A172 (cell line): ENCODE measurements at places on chromosomes 7 and 10. TPM values are rescaled to one million over a fixed set of nuclear protein-coding genes. Genes with fewer than 3 reads are reported as not detected.

The NUDT13 gene
- total RNA-seq = 4.0 and 40.4 TPM in 2 replicates

The CALHM2 gene
- 24.5 and 26.0 TPM in 2 replicates for total RNA-seq

The IDI2 gene
- total RNA-seq = not detected in 2 replicates

The DOCK4 gene
- total RNA-seq = 5.6 and 7.2 TPM in 2 replicates

The CTAGE4 gene
- not detected in 2 replicates for total RNA-seq

The FBXO24 gene
- total RNA-seq = 0.48 TPM in 1 of 2 replicates, not detected in the other

The TWIST1 gene
- 15.6 and 20.9 TPM in 2 replicates for total RNA-seq

The C7orf33 gene
- not detected in 2 replicates for total RNA-seq

The PRKG1 gene
- total RNA-seq = 0.05 and 0.22 TPM in 2 replicates

The ZMIZ1 gene
- total RNA-seq = 15.4 and 16.6 TPM in 2 replicates

The CCDC6 gene
- 16.7 and 18.2 TPM in 2 replicates for total RNA-seq

The CRYGN gene
- 1.2 TPM in 1 of 2 replicates, not detected in the other for total RNA-seq

DNA sequence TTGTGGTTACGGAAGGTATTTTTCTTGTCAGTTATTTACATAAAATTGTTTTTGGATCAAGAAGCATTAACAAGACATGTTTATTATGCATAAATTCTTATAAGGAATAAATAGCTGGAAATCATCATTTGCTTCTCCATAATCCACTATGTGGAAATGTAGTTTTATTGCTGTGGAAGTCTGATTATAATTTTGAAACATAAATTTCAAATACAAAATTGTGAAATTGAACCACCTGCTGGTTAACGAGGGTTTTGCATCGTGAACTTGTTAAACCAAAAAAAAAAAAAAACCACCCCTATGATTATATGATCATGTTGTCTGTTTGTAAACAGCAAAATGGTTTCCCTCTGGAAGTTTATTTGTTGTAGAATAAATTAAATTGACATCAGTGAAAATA is 25.9 kb downstream of the ABRAXAS2 start:
- DNase-seq = no peak

GRCh38 chr10:129765664-129766550 is 198.2 kb downstream of the EBF3 start:
- DNase-seq = no peak

- DNase-seq = no peak
Measured at GRCh38 chr10:132528064-132528691, 9.4 kb upstream of the INPP5A start.

DNA sequence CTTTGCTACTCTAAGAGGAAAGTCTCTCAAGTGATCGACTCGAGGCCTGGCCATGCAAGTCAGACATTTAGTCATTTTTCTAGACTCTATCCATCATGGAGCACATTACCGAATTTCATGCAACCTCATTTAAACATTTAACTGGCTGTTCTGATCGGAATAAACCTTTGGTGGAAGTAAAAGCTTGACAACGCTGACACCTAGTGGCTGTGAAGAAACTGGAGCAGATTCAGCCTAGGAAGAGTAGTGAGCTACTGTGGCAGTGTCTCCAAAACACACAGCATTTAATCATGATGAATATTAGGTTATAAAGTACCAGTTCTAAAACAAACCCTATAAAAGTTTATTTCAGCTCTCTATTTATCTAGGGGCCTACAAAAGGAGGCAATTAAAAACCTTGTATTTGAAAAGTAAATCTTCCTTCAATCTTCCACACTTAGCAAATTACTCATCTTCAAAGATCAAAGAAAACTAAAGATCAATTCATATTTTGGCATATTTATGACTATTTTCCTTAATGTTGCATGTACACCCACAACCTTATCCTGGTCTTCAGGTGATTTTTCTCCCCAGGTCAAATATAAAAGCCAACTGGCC is 175.0 kb downstream of the CTNNA3 start:
- peak; percentile 59 for DNase-seq

- no peak for DNase-seq
Measured at GRCh38 chr7:106610996-106611886, 49.7 kb downstream of the CCDC71L start.

- DNase-seq = no peak
Measured at GRCh38 chr7:108499566-108499965, 26.4 kb downstream of the PNPLA8 start.

DNA sequence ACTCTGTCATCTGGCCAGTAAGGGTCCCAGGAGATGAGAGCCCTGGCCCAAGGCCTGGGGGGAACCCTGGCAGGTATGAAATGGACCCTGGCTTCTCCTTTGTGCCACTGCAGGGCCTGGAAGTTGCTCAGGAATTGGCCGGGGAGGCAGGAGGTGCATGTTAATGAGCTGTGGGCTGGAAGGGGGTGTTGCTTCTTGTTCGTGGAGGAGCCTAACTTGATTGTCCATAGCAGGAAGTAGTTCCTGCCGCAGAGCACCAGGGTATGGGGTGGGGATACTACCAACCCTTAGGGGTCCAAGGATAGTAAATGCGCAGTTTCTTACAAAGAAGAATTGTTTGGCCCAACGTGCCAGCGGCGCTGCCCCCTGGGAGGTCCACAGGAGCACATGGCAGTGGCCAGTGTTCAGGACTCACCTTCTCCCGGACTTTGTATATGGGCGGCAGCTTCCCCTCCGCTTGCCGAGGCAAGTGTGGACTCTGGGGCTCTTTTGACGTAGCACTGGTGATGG is 21.5 kb downstream of the TEX36 start:
- no peak for DNase-seq

GRCh38 chr10:124068929-124069328 is 24.5 kb downstream of the CHST15 start:
- no peak for DNase-seq

DNA sequence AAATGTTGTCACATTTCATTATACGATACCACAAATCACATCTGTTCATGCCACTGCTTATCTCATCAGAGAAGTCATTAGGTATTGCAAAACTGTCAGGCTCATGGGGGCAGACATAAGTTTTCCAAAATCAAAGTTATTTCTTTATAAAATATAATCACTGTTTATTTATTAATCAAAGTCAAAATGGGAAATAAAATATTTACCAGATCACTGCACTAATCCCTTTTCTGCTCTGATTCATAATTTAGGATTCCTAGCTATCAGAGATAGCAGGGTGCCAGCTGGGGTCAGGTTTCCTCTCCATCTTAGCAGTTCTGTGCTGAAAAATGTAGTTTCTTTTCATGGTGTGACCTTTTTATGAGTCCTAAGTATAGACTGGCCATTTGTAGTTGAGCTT is 117.7 kb upstream of the LANCL2 start:
- DNase-seq = peak; percentile 61

DNA sequence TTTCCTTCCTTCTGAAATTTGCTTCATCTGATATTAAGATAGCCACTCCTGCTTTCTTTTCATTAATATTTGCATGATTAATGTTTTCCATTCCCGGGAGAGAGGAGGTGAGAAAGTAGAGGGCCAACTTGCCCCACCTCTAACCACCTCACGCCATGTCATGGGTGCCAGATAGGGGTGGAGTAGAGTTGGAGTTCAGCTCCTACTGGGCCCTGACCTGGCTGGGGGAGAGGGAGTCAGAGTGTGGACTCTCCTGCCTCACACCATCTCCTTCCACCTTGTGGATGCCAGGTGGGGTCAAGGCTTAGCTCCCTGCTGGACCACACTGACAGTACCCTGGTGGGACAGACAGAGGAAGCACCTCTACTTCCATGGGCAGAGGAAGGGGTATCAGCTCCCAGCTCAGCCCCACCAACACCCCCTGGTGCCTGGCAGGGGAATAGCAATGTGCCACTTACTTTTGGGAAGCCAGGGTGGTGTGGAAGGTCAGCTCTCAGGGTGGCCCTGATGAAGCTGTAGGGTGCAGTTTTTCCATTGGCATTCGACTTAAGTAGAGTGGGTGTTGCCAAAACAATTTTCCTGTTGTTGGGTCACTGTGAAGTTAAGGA is 28.0 kb downstream of the CHST12 start:
- no peak for DNase-seq

GRCh38 chr10:73785721-73786511 is 510 bp downstream of the ZSWIM8 start:
- peak; percentile 41 for DNase-seq

- no peak for DNase-seq
Measured at GRCh38 chr7:3893151-3893788, 592.2 kb downstream of the SDK1 start.

GRCh38 chr10:6514844-6515780 is 65.0 kb downstream of the PRKCQ start:
- DNase-seq = no peak

- peak; percentile 18 for DNase-seq
Measured at GRCh38 chr10:127889605-127890195, 3.0 kb downstream of the CLRN3 start.

DNA sequence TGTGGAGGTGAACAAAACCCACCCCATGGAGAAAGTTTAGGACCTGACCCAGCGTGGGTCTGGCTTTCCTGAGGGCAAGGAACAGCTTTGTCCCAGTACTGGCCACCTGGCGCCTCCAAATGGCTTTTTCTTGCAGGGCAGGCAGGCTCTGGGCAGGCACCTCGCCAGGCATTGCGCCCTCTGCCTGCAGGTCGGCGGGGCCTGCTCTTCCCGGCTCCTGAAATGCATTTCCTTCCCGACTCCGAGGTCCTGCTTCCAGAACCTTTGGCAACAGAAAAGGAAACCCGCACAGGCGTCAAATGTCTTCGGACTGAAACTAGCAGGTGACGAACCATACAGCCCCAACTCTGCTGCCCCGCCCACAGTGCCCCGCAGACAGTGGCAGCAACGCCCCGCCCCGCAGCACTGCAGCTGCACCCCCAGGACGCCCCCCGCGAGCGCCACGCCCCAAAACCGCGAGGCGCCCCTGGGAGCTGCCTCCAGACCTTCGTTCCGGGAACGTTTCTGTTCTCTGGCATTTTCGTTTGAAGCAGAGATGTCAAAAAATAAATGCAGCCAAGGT is 65.5 kb downstream of the C10orf143 start:
- DNase-seq = no peak

GRCh38 chr7:44215531-44215930 is 14.8 kb downstream of the YKT6 start:
- DNase-seq = no peak

GRCh38 chr7:2571409-2571808 is 12.6 kb downstream of the IQCE start:
- no peak for DNase-seq

GRCh38 chr7:3914051-3914775 is 613.2 kb downstream of the SDK1 start:
- no peak for DNase-seq

GRCh38 chr10:116697816-116698215 is 44.5 kb downstream of the HSPA12A start:
- no peak for DNase-seq

- DNase-seq = no peak
Measured at GRCh38 chr7:77536017-77536412, 1.1 kb upstream of the PTPN12 start.
